ENCODE measurements at places on chromosomes 12 and 14.

GRCh38 chr14:36506732-36507614 is 13.1 kb downstream of the NKX2-1 start:
- DNase-seq, result no peak

GRCh38 chr12:57135527-57136326 is 7.4 kb downstream of the LRP1 start:
- no peak for DNase-seq

DNA sequence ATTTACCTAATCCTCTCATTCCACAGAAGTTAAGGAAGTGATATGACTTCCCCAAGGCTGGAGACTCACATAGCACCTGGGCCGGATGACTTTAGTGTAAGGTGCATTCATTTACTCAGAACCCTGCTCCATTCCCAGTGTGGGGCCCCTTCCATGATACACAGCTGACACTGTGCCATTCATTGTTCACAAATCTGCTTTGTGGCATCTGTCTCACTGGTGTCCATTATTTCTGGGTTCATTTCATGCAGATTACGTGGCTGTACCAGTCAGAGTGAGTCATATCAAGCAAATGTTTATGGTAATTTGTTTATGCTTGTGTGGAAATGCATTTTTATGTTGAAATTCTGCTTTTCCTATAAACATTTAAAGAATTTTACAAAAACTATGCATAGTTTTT is 5.2 kb downstream of the ANO4 start:
- DNase-seq, result no peak

- no peak for DNase-seq
Observed at GRCh38 chr12:132167611-132168310, 23.5 kb downstream of the NOC4L start.

DNA sequence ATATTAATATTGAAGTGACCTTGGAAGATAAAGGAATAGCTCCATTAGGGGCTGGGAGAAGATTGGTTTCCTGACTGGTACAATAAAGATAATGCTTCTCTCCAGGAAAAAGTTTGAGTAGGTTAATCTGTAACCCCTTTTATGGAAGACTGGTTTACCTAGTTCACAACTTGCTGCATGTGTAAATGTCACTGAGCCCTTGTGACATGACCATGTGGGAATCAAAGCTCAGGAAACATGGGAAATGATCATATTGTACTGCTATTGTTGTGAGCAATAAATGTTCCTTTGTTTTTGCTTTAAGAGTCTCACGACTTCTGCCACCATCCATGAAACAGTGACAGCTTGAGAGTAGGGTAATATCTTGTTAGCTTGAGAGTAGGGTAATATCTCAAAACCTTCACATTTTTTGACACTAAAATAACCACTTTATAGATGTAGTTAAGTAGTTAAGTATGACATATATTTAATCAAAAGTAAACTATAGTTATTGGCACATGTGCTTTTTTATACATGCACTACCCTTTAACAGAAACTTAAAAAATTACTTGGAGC is 1338.6 kb downstream of the FSCB start:
- no peak for DNase-seq

GRCh38 chr14:78975734-78976133 is 805.6 kb downstream of the NRXN3 start:
- DNase-seq, result no peak

- no peak for DNase-seq
Observed at GRCh38 chr14:94426526-94426925, 26.1 kb downstream of the SERPINA11 start.

- peak; percentile 89 for DNase-seq
Observed at GRCh38 chr14:76977793-76978720, 50.5 kb downstream of the IRF2BPL start.

Data from stimulated activated CD4-positive, alpha-beta T cell treated with anti-CD3 and anti-CD28 coated beads, Interleukin-1b, Interleukin-23, amount 100 ng/mL, for 48 hours (primary cell).